Amniotic epithelial cell (primary cell): ENCODE measurements at places on chromosomes 16 and 17.

DNA sequence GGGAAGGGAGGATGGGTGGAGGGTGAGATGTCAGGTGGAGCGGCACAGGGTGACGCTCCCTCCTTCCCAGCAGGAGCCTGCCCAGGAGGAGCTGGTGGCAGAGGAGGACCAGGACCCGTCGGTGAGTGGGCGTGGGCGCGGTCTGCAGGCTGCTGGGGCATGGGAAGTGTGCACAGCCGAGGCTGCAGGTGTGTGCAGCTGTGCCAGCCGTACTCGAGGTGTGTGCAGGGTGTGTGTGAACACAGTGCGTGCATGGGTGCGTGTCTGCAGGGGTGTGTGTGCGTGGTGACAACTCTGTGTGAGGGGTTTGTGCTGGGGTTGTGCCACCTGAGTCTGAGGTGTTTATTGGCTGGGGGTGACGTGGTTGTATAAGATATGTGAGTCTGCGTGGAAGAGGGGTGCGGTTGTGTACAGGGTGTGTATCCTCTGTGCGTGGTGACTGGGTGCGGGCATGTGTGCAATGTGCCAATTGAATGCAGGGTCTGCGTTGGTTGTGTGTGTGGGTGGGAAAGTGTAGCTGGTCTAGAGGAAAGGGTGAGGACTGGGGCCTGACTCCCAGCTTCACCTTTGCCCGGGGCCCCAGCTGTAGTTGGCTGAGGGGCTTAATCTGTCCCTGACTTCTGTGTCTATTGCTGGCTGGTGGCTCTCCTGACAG is 670 bp downstream of the TNFSF12 start:
- DNase-seq: no peak

- DNase-seq: no peak
These were observed 2.9 kb upstream of the SRCIN1 start for GRCh38 chr17:38608648-38609047.

GRCh38 chr16:55686671-55687070 is 30.9 kb downstream of the SLC6A2 start:
- no peak for DNase-seq

DNA sequence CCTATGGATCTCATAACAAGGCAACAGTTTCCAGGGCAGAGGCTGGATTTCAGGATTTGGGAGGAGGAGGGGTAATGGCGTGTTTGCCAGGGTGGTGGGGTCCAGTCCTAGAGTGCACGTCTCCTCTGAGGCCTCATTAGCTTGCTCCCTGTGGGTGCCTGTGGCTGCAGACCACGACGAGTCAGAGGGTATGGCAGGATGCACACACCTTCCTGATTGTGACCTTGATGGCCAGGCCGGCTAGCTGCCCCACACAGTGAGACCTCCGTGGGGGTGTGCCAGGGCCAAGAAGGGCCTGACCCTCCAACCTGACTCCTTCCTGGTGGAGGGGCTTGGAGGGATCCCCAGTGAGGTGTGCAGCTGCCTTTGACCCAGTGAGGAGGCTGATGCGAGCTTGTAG is 4.0 kb upstream of the SMTNL2 start:
- DNase-seq: no peak

DNA sequence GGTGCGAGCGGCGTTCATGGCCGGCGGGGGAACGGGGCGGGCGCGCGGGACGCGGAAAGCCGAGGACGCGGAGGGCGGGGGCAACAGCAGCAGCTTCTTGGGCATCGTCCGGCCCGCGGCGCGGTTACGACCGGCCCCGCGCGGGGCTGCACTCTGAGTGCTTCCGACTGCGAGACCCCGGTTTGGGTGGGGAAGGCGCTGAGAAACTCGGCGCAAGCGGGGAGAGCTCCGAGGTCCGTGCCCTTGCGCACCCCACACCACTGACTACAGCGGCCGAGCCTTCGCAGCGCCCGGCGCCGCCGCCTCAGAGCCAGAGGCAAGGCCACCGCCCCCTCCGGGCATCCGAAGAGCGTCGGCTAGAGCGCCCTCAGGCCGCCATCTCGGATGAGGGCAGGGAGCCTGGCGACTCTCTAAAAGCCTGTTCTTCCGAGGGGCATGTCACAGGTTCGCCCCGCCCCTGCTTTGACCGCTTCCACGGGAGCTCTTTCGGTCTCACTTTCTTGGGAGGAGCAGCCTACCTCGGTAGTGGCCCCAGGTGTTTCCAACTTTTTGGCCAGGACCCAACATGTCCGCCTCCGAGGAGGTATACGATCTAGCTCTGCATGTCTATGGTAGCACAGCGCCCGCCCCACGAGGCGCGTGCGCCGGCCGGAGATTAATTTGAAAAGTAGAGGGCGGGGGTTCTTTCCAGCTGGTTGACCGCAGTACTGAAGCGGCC is at the start of gene PRPSAP1:
Gene PRPSAP1 (minus strand): TSS at position 318 of the 718 bp plus-strand sequence. CDS start 213 bp downstream, at position 105.
- peak; percentile 88 for DNase-seq

- no peak for DNase-seq
These were observed 21.4 kb upstream of the PITPNM3 start for GRCh38 chr17:6577686-6578263.

GRCh38 chr16:500709-501108 is 26.8 kb upstream of the CAPN15 start:
- DNase-seq: no peak

DNA sequence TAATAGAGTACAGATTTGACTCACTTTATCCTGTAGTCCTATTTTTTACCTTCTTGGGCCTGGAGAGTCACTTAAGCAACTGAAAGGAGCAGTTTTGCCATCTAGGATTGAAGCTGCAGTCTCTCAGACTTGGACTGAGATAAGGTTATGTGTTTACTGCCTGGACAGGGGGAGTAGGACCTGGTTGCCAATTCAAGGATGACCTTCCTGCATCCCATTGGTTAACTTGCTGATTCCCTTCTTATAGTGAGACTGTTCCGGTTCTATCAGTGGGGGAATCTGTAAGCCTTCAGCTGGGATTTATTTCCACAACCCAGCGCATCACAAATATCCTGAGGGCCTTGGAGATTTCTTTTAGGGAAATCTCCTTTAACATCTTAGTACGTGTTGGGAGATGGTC is 2.9 kb downstream of the UBN1 start:
- DNase-seq: peak; percentile 39

DNA sequence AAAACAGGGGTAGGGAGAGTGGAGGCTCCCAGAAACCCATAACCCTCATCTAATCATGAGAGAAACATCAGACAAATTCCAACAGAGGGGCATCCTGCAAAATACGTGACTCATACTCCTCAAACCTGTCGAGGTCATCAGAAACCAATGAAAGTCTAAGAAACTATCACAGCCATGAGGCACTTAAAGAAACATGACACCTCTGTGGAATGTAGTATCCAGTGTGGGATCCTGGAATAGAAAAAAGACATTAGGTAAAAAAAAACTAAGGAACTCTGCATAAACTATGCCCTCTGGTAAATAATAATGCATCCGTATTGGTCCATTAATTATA is 16.4 kb downstream of the CDH5 start:
- DNase-seq: peak; percentile 90

- DNase-seq: no peak
These were observed 42.7 kb downstream of the ADGRG5 start for GRCh38 chr16:57585051-57585687.

DNA sequence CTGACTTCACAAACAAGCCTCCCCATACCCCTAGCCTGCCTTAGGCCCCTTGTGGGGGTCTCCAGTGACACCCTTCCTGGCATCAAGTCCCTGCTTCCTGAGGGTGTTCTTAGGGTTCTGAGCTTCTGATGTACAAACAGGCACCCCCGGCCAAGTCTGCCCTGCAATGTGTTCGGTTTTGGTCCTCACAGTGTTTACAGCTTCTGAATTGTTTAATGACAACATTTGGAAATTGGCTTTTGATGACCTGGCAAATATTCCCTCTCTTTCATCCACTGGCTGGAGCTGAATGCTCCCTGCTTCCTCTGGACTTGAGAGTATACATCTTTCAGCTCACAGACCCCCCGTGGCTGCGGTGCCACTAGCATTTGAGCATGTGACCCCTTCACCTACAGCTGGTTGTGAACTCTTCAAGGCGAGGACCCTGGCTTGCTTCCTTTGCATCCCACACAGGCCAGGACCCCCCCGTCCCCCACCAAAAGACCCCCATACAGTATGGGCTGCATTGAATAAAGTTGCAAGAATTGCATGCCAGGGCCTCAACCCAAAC is 180.8 kb downstream of the KATNIP start:
- DNase-seq: no peak

GRCh38 chr17:50661795-50662391 is 27.2 kb downstream of the ABCC3 start:
- DNase-seq: peak; percentile 94

DNA sequence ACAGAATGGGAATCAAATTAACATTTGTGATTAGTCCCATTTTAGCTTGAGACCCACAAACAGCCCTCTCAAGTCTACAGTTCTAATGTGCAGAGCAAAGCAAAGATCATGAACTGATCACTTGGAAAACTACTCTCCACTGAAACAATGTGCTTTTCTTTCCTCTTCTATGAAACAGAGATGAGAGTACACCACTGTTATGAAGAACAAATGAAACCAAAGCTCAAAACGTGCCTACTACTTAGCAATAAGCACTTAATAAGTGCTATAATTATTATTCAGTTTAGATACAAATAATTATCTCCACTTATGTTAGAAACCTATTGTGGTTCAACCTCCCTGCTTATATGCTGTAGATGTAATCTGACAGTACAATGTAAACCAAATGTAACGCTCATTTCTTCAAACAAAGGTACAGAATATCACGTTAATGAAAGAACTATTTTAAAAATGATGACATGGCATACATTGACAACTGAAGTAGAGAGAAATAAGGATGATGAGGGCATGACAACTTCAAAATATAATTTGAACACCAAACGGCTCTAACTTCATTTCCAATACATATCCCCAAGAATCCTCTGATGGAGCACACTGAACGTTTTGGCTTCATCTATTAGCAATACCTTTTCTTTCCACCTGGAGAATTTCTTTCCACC is 2.0 kb downstream of the VPS35 start:
- DNase-seq: no peak

GRCh38 chr17:64174686-64175456 is 44.9 kb upstream of the ERN1 start:
- DNase-seq: peak; percentile 65

DNA sequence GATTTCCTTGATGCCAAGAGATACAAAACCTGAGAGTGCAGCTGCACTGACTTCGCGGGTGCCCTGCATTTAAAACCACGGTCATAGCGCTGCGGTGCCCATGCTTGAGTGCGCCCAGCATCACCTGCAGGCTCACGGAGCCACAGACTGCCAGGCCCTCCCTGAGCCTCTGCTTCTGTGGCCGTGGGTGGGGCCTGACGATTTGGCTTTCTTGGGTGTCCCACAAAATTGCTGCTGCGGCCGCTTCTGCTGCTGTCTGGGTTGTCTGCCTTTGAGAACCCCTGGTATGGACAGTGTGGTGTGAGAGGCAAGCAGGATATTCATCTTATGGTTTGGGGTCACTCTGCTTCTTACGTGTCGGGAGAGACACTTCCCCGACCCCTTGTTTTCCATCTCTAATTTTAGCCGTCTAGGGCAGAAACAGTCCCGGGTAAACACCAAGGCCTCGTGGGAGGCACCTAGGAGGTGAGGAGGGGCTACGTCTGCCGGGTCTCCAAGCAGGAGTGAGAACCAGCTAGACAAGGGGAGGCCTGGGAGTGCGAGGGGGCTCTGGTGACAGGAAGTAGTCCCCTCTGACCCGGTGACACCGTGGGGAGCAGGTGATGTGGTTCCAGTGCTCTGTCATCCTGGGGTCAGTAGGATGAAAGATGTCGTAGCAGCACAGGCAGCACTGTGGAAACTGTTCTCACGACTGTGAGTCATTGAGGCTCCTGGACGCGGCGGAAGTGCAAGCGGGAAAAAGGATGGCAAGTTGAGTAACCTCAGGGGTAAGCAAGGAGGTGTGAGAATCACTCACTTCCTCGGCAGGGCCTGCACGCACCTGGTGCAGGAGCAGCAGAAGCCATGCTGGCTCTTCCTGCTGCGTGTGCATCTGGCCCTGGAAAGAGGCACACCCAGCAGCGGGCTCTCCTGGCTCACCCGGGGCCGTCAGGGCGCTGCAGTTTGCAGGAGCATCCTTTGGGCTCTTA is 176.3 kb downstream of the RPTOR start:
- DNase-seq: peak; percentile 88

DNA sequence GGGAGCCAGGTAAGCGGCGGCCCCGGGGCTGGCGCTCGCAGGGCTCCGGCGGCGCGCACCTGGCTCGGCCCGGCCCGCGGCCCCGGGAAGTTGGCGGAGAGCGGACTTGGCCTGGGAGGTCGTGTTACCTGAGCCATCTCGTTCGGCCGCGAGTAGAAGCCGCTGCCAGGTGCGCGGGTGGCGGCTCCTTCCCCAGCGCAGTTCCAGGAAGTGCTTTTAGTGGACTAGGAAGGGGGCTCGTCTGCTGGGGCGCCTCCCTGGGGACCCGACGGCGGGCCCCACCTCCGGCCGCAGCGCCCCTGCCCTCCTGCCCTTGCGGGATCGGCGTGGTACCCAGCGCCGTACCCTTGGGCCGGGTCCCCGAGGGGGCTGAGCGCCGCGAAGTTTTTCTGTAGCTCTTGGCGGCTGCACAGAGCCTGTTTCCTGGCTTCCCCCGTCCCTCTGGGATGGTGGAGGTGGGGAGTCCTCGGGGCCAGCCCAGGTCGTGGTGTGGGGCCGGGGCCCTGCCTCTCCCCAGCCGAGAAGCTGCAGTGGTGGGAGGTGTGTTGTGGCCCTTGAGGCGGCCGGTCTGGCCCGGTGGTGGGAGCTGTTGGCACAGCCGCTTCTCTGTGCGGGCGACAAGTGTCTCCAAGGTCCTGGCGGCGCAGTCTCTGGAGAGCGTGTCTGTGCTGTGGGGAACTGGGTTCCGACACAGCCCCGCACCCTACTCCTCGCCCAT is 96.9 kb downstream of the RAB11FIP4 start:
- DNase-seq: no peak

- DNase-seq: no peak
These were observed 57.3 kb downstream of the TMEM186 start for GRCh38 chr16:8739989-8740704.

GRCh38 chr17:80394629-80395216 is 20.2 kb upstream of the ENDOV start:
- no peak for DNase-seq

DNA sequence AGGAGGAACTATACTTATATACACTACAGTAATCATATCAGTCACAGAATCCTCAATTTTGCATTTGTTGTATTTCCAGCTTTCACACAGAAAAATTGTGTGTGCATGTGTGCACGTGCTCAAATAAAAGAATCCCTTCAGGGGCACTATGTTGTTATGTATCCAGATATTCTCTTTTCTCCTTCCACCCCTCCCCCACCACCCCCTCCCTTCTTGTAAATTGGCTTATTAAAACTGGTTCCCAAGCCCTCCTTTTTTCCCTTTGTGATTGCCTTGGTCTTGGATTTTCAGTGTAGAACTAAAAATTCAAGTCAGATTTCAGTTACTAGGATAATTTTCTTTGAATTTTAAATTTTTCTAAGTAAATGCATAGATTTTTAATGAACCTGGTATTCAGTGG is 86.3 kb downstream of the WNT3 start:
- no peak for DNase-seq

GRCh38 chr17:62860962-62861873 is 53.1 kb upstream of the MARCHF10 start:
- DNase-seq: peak; percentile 25

DNA sequence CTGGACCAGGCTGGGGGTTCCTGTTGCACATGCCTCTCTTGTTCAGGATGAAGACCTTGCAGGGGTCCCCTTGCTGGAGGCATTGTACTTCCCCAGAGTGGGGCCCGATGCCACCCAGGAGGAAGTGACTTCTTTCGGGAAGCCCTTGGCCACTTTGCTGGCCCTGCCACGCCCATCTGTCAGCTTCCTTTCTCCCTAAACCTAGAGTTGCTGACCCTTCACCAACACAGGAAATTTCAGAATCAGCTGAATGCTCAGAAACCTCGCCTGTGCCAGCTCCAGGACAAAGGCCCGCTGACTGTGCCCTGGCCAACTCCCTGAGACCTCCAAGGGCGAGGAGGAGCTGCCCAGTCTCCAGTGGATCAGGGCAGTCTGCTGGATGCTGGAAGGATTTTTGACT is 26.7 kb downstream of the WNT9B start:
- no peak for DNase-seq
